ENCODE measurements at places on chromosomes 1 and 21. TPM values are rescaled to one million over a fixed set of nuclear protein-coding genes. Genes with fewer than 3 reads are reported as not detected.

DNA sequence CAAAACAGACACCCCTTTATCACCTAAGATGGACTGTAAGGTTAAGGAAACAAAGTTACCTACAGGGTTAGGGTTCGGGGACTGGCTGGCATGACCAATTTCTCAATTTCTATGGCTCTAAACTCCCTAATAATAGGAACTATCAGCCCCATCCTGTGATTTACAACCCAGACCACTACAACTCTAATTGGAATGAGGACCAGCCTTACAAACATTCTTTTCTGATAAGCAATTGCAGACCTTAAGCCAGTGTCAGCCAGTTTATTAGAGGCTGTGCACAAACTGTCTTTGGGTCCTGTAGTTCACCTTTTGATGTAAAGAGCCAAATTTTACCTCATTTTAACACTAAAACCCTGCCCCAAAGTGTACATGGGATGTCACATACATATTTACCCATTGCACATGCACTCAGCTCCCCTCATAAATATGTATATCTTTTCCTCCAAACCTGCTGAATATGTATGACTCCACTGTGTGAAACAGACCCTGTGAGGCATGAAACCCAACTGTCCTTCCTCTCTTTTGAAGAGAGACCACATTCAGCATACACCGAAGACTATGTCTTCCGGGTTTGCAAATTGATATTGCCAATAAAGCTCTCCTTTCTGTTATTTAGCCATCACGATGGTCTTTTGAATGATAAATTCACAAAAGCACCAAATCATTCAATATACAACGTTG lies 7.3 kb upstream of the APP start:
- peak; percentile 29 for DNase-seq
- no peaks in the 10 kb centered on the region for H3K36me3 ChIP-seq
- H3K4me1 ChIP-seq: peaks cover 22% of the 10 kb centered on the region
- H3K4me3 ChIP-seq: no peak overlapping the region

CAPN8 gene
- total RNA-seq: not detected

DNA sequence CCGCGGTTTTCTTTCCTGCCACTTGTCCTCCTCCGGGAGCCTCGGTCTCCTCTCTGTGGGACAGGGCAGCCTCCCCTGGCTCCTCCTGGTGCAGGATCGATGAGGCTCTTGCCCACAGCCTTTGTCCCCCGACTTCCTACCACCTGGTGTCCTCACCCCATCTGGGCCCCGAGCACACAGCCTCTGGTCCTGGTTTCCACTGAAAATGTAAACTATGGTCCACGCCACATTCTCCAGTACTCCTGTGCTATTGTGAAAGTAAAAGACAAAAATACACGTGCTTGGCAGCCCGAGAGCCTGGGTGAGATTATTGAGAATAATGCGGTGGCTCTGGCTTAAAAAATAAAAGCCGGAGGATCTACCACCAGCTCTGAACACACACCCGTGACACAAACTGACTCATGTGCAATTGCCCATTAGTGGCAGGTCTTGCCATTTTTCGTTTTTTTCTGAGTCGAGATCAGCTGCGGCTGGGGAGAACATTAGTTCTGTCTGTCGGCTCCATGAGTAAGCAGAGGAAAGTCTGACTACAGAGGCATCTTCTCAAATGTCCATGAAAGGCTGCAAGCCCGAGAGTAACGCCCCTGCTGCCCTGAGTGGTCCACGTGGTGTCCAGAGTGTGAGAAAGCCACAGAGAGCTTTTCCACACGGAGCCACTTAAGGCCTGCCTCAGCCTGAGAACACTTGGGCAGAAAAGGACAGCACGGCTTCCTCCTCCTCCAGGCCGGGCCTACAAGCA lies 5.7 kb upstream of the COL6A2 start:
- H3K27ac ChIP-seq: peak overlapping the region; percentile 98
- peaks cover 22% of the 10 kb centered on the region for H3K36me3 ChIP-seq
- peak overlapping the region; percentile 86 for H3K4me3 ChIP-seq
- peaks cover 29% of the 10 kb centered on the region for H3K4me1 ChIP-seq

DNA sequence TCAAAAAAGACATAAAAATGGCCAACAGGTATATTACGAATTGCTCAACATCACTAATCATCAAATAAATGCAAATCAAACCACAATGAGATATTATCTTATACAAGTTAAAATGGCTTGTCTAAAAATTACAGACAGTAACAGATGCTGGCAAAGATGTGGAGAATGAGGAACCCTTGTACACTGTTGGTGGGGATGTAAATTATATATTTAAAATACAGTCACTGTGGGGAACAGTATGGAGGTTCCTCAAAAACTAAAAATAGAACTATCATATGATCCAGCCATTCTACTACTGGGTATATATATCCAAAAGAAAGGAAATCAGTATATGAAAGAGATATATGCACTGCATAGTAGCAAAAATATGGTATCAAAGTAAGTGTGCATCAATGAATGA lies 1037.2 kb upstream of the B3GALT2 start:
- H3K4me3 ChIP-seq: no peak overlapping the region
- H3K36me3 ChIP-seq: no peaks in the 10 kb centered on the region
- DNase-seq: no peak
- H3K4me1 ChIP-seq: no peaks in the 10 kb centered on the region
- H3K27me3 ChIP-seq: no peaks in the 10 kb centered on the region
- no peak overlapping the region for H3K27ac ChIP-seq

- no peak for DNase-seq
- peak overlapping the region; percentile 85 for H3K4me3 ChIP-seq
- H3K4me1 ChIP-seq: peaks cover 56% of the 10 kb centered on the region
- H3K27me3 ChIP-seq: peaks cover 2% of the 10 kb centered on the region
Measured at GRCh38 chr1:108815566-108815965, 41.3 kb downstream of the AKNAD1 start.

PGLYRP4 gene
- total RNA-seq: not detected

TSPAN1 gene
- 1.2 TPM for total RNA-seq

GRCh38 chr1:70754701-70755100 lies 292.9 kb downstream of the PTGER3 start:
- H3K27ac ChIP-seq: no peak overlapping the region
- peaks cover 11% of the 10 kb centered on the region for H3K36me3 ChIP-seq
- no peak for DNase-seq
- no peak overlapping the region for H3K4me3 ChIP-seq
- H3K4me1 ChIP-seq: peaks cover 21% of the 10 kb centered on the region
- no peaks in the 10 kb centered on the region for H3K27me3 ChIP-seq

SLAMF9 gene
- total RNA-seq: not detected

GRCh38 chr21:26445440-26445839 lies 127.6 kb downstream of the CYYR1 start:
- peak; percentile 11 for DNase-seq
- 0 out of 2 replicates have a peak overlapping the region, but pooled peaks have one; percentile 0 for H3K27ac ChIP-seq
- H3K4me1 ChIP-seq: peaks cover 37% of the 10 kb centered on the region
- no peaks in the 10 kb centered on the region for H3K27me3 ChIP-seq

- H3K27me3 ChIP-seq: no peaks in the 10 kb centered on the region
- peak overlapping the region; percentile 94 for H3K4me3 ChIP-seq
- peaks cover 80% of the 10 kb centered on the region for H3K4me1 ChIP-seq
- H3K36me3 ChIP-seq: peaks cover 16% of the 10 kb centered on the region
- H3K27ac ChIP-seq: peak overlapping the region; percentile 93
Measured at GRCh38 chr1:21935891-21936365, 1.2 kb downstream of the HSPG2 start.

- peaks cover 67% of the 10 kb centered on the region for H3K4me1 ChIP-seq
- peaks cover 2% of the 10 kb centered on the region for H3K27me3 ChIP-seq
- no peak overlapping the region for H3K27ac ChIP-seq
- no peak overlapping the region for H3K4me3 ChIP-seq
- no peak for DNase-seq
Measured at GRCh38 chr1:98057236-98057910, 136.5 kb upstream of the DPYD start.

LAMC2 gene
- total RNA-seq: 1.5 TPM

GRCh38 chr21:36027347-36027746 lies 33.0 kb downstream of the SETD4 start:
- H3K4me3 ChIP-seq: no peak overlapping the region
- peaks cover 31% of the 10 kb centered on the region for H3K4me1 ChIP-seq
- H3K27ac ChIP-seq: no peak overlapping the region
- DNase-seq: no peak
- H3K27me3 ChIP-seq: no peaks in the 10 kb centered on the region

DNA sequence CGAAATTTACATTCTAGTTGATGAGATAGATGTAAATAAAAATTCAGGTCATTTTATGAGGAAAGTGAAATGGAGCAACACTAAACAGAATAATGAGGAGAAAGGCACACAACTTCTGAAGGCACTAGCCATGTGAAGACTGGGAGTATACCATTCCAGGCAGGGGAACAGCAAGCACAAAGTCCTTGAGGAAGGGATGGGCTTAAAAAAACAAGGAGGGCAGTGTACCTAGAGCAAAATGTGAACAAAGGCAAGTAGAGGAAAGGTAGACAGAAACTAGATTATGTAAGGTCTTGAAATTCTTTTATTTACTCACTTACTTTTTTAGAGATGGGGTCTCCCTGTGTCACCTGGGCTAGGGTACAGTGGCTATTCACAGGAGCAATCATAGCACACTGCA lies 54.1 kb upstream of the LRIG2 start:
- no peak overlapping the region for H3K27ac ChIP-seq
- no peak overlapping the region for H3K4me3 ChIP-seq
- no peaks in the 10 kb centered on the region for H3K27me3 ChIP-seq

NMNAT2 gene
- 27.6 TPM for total RNA-seq

DNA sequence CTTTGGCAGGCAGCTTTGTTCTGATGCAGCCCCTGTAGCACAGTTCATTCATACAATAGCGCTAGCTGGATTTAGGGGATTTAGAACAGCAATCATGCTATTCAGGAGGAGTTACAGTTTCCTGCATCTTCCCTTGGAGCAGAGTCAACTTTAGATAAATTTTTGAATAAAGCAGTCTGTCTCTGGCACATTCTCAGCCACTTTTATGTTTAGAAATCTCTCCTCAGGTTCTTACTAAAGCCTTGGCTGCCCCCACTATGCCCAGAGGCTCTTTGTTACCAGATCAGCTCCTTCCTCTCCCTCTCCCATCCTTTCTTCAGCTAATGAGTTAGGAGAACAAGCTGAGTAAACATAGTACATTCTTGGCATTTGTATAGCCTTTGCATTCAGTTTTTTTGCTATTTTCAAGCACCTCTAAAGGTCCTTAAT lies 17.0 kb upstream of the PIGC start:
- DNase-seq: peak; percentile 39
- peaks cover 3% of the 10 kb centered on the region for H3K27me3 ChIP-seq
- H3K4me3 ChIP-seq: no peak overlapping the region
